ENCODE measurements at places on chromosomes 1 and 21.

DNA sequence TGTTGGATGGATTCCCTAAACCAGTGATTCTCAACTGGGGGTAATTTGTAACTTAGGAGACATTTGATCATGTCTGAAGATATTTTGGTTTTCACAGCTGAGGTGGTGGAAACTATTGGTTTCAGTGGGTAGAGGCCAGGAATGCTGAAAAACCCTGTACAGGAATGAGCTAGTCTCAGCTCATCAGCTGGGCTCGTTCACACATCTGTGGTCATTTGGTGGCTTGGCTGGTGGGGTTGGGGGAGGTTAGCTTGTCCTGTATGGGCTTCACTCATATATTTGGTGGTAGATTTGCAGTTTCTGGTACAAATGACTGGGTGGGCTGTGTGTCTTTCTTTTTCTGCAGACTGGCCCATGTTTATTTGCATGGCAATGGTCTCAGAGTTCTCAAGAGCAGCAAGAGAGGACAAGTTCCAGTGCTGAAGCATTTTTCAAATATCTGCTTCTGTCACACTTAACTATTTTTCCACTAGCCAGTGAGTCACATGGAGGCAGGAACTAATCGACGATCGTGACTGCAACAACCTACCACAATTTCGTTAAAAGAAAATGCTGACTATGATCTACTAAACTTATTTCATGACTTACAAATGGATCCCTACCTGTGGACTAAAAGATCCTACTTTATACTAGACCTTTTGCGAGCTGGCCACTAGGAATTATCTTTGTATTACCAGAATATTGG, 321.7 kb upstream of the PLXNA2 start:
- no peak for DNase-seq

DNA sequence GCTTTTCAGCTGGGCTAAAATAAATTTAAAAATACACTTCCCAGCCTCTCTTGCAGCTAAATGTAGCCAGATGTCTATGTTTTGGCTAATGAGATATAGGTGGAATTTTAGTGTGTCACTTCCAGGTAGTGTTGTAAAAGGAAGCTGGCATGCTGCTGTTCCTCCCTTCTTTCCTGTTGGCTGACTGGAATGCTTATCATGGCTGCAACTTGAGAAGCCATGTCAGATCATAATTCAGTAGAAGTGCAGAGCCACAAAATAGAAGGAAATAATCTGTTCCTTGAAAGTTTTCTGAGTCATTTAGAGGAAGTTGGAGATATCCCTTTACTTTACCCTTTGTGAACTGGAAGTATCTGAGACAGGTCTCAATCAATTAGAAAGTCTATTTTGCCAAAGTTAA, 10.9 kb upstream of the RBM15 start:
- no peak for DNase-seq

DNA sequence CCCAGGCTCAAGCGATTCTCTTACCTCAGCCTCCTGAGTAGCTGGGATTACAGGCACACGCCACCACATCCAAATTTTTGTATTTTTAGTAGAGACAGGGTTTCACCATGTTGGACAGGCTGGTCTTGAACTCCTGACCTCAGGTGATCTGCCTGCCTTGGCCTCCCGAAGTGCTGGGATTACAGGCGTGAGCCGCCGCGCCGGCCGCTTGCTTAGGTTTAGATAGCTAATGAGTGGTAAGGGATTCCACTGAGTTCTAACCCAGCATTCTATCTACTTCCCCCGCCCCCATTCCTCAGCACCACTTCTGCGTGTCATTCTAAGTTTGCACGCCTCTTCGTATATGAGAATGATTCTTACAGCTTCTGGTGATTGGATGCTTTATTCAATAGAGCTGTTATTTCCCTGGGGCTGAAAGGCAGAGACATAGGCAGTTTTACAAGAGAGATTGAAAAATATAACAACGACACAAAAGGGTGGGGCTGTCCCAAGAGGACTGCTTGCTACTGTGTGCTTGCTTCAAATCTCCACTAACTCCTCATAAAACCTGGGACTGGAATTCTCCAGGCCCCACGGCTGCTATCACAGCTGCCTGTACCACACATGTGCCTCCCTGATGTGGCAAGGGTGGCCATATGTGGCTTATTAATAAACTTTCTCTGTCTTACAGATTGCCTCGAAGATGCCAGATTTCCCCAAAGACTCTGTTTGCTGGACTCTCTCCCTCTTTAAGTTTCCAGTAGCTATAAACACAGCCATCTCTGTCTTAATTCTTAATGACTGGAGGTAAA, 23.7 kb upstream of the GREM2 start:
- DNase-seq = no peak

DNA sequence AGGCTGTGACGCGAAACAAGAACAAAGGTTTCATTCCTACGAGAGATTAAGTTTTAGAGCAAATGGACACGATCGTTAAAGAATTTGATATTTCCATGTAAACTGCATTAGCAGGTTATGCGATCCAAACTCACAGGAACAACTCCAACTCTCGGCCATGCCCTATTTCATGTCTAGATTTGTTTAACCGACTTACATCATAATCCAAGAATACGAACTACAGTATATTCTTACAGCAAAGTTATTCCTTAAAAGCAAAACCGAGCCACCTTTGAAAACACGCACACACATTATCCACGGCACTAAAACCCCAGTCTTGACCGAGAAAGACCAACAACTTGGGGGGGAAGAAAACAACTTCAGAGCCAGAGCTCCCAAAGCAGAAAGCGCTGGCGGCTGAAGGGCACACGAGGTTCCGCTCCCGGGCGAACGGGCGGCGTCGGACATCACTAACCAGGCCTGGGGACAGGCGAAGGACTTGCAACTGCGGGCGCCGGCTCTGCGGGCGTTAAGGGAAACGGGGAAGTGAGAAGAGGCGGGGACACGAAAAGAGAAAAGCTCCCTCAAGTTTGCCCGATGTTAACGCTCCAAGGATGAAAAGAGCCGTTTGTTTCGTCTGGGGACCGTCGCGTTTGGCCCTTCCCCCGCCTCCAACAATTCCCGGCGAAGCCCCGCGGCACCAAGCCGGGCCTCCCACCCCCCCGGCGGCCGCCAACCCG, 690 bp downstream of the B3GALNT2 start:
- DNase-seq = no peak

DNA sequence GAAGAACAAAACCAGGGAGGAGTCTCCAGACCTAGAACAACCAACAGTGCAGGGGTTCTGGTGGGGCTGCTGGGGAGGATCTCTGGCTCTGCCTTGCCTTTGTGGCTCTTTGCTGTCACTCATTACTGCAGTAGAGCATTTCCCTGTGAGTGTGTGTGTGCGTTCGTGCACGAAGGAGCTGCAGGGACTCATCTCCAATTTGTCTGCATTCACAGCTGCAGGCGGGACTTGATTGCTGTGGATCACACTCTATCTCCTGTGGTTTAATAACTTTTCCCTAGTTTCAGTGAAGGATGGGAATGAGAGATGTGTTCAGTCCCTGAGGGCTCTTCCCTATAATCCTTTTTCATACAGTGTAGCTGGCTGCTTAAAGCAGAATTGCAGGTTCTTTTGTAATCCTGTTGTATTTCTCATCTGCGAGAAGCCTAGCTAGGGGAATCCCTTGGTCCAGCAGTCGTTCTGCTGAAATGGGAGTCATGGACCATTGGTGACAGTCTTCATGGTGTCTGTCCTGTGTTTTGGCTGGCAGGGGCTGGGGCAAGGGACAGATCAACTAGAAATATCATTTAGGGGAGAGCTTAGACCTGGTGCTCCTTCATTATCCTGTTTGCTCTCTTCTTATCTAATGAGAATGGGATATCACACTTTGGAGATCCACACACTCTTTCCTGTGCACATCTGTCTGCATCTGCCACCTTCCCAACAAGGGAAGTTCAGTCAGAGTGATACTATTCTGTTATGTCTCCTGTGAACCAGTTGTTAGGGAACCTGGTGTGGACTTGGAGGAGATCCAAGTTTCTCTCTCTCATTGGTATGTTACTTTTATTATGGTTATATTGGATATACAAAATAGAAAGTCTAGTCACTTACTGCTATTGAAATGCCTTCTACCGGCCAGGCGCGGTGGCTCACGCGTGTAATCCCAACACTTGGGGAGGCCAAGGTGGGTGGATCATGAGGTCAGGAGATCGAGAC, 3.0 kb downstream of the PCP4L1 start:
- no peak for DNase-seq

- DNase-seq = no peak
Measured at GRCh38 chr1:109969907-109970306, 14.7 kb upstream of the AHCYL1 start.

- no peak for DNase-seq
Measured at GRCh38 chr1:51301844-51302162, 28.6 kb downstream of the TTC39A start.

- DNase-seq = no peak
Measured at GRCh38 chr1:176609556-176610408, 146.8 kb downstream of the PAPPA2 start.

DNA sequence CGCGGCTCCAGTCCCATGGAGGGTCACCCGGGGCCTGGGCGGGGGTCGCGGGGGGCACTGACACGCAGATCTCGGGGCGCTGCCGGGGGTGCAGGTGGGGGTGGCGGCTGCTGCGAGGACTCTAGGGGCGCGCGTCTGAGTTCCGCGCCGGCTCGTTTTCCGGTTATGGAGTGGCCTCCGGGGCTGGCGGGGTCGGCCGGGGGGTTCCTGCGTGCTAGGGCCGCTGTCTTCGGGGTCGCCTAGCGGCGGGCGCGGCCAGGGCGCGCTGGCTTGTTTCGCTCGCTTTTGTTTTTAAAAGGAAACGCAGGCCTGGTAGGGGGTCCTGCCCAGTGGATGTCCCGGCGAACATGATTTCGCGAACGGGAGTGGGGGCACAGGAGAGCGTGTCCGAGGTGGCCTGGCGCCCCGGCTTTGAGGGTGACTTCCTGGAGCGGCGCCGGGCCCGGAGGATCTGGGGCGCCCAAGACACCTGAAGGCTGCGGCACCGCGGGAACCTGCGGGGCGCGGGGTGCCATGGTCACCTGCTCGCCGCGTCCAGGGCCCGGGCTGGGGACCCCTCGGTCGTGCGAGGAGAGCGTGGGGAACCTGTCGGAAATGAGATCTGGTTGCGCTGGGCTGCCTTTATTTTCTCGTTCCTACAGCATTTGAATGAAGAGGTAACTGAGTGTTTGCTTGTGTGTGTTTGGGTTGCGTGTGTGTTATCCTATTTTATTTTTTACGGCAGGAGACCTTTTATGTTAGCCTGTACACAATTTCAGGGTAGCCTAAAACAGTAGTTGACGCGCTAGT, 618 bp downstream of the ETS2 start:
- DNase-seq = peak; percentile 34

Data from activated gamma-delta T cell treated with Interleukin-2 at 50 U/mL for 16 hours (primary cell).